Skeletal muscle cell (primary cell): ENCODE measurements at places on chromosomes 12 and 14.

DNA sequence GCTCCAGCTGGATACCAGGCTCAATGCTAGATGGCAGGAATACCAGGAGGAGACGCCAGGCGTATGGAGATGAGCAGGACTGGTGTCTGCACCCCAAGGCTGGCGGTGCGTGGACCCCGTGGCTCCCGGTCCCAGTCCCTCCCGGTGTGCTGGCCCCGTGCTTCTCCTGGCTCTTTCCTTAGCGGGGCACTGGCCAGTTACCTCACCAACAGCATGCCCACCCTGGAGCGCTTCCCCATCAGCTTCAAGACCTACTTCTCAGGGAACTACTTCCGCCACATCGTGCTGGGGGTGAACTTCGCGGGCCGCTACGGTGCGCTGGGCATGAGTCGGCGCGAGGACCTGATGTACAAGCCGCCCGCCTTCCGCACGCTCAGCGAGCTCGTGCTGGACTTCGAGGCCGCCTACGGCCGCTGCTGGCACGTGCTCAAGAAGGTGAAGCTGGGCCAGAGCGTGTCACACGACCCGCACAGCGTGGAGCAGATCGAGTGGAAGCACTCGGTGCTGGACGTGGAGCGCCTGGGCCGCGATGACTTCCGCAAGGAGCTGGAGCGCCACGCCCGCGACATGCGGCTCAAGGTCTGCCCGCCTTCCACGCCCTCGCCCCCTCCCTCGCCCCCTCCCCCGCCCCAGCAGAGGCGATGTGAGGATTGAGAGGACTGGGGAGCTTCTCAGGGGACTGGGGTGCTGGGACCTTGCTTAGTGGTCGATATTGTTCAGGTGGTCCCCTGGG is 14.6 kb downstream of the VASH1 start:
- no peak for DNase-seq

- no peak for DNase-seq
Measured at GRCh38 chr14:71238835-71239234, 331.6 kb downstream of the PCNX1 start.

DNA sequence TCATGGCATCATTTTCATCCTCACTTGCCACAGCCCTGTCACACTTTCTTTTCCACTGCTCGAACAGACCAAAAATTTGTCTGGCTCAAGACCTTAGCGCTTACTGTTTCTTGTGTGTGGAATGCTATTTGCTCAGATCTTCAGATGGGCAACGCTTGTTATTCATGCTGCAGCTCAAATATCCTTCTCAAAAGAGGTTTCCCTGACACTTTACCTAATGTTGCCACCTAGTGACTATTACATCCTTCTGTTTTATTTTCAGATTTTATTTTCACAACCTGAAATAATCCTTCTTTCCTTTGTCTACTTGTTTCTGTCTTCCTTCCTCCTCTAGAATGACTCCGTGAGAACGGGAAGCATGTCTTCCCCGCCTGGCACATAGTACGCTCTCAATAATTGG is 5.6 kb downstream of the FBXO33 start:
- DNase-seq, result peak; percentile 25

GRCh38 chr12:52781399-52782082 is 4.4 kb upstream of the KRT76 start:
- no peak for DNase-seq

GRCh38 chr12:112907415-112908157 is 824 bp downstream of the OAS1 start:
- DNase-seq, result no peak

DNA sequence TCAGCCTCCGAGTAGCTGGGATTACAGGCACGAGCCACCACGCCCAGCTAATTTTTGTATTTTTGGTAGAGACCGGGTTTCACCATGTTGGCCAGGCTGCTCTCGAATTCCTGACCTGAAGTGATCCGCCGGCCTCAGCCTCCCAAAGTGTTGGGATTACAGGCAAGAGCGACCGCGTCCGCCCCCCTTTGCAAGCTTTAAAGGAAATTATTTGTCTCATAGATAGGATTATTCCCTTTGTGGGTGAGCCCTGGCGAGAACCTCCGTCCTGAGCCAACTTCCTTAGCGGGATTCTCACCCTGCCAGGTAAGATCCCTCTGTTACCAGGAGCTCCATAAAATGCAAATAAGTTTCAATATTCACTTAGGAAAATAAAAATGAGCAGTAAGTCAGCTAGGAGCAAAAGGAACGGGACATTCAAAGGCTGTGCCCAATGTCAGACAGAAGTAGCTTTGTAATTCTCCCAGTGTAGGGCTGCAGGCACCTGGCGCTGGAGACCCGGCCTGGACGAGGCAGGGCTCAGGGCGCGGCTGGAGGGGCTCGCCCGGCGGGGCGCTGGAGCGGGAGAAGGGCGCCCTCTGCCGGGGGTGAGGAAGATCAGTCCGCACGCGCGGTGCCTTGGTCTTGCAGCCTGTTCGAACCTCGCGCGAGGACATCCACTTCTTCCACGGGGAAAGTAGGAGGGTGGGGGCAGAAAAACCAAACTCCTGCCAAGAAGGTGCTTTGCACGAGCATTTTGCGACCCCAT is 47.2 kb upstream of the PLXNC1 start:
- DNase-seq, result no peak

DNA sequence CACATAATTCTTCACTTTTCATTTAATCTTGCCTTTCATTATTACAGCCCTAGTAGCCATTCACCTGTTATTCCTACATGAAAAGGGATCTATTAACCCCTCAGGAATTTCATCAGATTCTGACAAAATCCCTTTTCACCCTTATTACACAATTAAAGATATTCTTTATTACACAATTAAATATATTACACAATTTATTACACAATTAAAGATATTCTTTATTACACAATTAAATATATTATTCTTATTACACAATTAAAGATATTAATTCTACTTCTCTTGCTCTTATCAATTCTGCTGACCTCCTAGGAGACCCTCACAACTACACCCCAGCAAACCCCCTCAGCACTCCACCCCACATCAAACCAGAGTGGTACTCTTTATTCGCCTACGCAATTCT is 77.1 kb downstream of the SINHCAF start:
- no peak for DNase-seq

DNA sequence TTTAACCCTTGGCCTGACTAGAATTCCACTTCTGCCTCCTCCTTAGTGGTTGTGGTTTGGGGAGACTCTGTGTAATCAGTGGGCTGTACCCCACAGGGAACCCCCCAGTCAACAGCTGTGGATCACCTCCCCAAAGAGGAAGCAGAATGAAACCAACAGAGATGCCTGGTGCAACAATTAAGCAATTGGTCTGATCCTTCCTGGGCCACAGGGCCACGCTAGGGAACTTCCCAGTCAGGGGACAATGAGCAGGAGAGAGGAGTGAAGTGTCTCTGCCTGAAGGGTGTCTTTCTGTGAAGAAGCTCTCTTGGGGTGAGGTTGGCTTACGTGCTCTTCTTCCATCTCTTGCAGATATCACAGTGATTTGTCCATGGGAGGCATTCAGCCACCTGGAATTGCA is 8.2 kb downstream of the PDE6H start:
- no peak for DNase-seq

GRCh38 chr14:104112609-104113571 is 25.5 kb upstream of the KIF26A start:
- no peak for DNase-seq

GRCh38 chr14:49479432-49479831 is 106.7 kb downstream of the RPS29 start:
- no peak for DNase-seq
